ENCODE measurements at places on chromosomes 12 and 14.

DNA sequence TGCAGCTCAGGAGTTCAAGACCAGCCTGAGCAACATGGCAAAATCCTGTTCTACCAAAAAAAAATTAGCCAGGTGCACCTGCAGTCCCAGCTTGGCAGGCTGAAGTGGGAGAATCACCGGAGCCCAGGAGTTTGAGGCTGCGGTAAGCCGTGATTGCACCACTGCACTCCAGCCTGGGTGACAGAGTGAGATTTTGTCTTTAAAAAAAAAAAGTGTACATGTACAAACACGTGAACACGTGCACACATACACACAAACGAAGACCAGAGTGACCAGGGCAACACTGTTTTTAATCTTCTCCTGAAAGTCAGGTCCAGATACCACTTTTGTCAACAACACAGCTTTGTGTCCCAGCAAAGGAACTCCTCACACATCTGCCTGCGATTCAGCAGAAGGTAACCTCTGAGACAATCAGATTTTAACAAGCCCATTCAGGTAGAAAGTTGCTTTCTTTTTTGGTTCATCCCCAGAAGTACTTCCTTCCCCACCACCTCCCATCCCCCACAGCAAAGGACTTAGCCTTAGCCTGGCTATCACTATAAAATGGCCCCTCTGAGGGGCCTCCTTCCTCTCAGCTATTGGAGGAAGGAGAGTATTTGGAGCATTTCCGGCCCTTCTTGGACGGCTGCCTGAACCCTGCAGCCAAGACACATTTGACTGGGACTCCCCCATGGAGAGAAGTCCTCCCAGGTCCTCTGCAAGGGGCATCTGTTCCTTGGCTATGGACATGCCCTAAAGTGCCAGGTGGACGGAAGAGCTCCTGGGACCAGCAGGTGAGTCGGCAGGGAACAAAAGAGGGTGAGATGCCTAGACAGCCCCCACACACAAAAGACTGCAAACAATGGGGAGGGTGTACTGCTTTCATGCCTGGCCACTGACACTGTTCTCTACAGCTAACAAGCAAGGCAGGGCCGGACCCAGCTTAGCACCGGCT lies 9.8 kb downstream of the CTDSP2 start:
- DNase-seq = peak; percentile 90

DNA sequence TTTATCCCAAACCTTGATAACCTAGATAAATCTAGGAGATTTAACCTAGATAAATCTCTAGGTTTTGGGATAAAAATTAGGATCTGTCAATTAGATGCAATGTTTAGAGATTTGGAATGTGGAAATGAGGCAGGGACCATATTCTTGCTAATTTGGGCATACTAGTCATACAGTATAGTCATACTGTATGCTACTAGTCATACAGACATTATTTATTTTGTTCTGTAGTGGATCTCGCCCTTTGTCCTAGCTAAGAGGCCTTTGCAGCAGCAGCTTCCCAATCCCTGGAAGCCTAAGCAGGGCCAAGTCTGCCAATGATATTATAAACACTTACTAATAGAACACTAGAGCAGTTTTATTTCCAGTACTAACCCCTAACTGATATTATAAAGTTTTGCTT lies 136.4 kb downstream of the CEP128 start:
- no peak for DNase-seq

- no peak for DNase-seq
These were observed 93.7 kb upstream of the WSCD2 start for GRCh38 chr12:108035372-108035771.

- DNase-seq = no peak
These were observed 21.1 kb downstream of the CEP170B start for GRCh38 chr14:104885973-104886689.

DNA sequence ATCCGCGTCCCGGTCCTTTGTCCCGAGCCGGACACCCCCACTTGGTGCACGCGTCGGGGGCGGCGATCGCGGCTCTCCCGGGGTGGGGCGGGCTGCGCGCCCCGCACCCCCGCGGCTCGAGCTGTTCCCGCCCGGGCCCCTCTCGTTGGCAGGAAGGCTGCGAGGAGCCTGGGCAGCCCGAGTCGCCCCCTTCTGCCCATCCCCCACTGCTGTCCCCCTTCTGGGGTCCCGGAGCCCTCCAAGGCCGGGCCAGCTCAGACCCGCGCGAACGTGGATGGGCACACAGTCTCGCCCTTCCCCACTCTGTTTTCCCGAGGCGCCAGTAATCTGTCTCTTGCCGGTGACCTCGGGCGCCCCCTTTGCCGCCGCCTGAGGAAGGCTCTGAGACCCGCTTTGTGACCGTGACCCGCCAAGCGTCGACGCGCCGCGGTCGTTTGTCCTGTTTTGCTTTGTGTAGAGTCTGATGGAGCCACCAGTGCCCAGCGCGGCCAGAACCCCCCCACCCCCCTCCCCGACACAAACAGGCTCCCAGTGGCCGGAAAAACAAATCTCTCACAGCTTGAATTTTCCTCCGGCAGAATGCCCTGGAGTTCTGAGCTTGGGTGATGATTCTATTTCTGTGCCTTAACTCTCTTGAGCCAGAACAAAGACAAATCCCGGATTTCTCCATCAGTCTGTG lies 610 bp downstream of the C14orf132 start:
- peak; percentile 54 for DNase-seq

GRCh38 chr12:22527999-22528398 lies 16.3 kb downstream of the C2CD5 start:
- no peak for DNase-seq

- no peak for DNase-seq
These were observed 342.6 kb downstream of the NOVA1 start for GRCh38 chr14:26255213-26255612.

DNA sequence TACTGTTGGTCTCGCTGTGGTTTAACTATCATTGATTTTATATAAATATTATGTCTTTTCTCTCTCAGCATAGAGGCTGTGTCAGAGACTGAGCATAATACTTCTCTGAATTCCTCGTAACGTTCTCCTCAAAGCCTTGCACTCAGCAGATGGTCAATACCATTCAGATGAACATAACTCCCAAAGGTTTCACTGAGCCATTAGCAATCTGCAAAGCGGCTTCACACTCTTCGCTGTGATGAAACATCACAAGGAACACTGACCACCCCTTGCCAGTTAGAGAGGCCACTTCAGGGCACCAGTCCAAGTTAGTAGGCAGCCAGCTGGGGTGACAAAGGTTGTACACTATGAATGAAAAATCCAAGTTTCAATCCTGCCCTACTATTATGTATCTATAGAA lies 30.1 kb upstream of the STON2 start:
- DNase-seq = no peak

DNA sequence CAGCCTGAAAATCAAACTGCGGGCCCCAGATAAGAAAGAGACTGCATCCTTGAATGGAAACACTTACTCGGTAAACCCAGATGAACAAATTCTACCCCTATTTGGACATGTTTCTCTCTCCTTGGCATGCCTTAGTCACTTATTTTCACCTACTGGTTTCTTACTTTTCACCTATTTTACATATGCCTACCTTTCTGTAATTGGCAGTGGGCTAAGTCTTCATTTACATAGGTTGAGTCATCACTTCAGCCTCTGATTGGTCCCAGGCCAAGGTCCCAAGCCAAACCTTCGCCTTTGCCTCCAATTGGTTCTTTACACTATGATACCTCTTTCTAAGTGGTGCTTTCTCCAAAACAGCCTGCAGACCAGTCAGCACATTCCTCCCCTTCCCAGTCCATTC lies 111.3 kb downstream of the DYRK2 start:
- no peak for DNase-seq

- DNase-seq = peak; percentile 42
These were observed 124.6 kb downstream of the KICS2 start for GRCh38 chr12:64097366-64098105.

DNA sequence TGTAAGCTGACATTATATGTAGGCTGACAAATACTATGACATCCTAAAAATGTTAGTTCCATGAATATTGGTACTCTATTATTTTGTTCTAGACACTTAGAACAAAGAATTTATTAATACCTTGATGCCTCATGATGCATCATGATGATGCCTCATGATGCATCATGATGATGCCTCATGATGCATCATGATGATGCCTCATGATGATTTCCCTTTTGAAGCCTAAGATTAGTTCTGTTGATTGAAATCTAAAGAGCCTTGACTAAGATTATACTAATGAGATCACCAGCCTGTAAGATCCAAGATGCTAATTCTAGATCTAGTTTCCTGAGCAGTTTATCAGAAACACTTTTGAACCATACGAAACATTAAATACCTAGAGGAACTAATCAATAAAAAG lies 4.6 kb upstream of the CEP128 start:
- DNase-seq = no peak

DNA sequence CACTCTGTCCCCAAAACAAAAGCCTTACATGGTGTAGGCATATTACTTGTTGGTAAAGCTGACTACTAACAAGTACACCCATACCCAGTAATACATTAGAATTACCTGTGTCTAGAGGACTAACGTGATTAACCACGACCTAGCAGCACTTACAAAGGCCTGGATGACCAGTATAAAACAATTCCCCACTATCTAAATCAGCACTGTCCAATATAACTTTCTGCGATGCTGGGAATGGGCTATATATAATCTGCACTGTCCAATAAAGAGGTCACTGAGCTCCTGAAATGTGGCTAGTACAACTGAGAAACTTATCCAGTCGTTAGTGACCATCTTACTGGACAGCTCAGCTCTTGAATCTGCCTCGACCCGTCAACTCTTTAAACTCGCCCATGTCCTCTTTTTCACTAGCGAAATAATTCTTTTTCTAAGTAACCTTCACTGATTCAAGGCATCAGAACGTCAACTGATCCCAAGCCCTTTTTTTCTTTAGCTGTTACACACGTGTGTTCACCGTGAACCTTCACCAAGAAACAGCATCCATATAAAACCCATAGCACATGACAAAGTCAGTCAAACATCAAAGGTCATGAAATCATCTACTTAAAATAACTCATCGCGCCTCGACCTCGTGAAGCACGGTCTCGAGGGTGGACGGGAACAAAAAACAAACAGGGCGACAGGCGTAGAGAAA lies 905 bp upstream of the CIPC start:
- no peak for DNase-seq

- no peak for DNase-seq
These were observed 753.8 kb upstream of the FOXG1 start for GRCh38 chr14:28012629-28013415.

DNA sequence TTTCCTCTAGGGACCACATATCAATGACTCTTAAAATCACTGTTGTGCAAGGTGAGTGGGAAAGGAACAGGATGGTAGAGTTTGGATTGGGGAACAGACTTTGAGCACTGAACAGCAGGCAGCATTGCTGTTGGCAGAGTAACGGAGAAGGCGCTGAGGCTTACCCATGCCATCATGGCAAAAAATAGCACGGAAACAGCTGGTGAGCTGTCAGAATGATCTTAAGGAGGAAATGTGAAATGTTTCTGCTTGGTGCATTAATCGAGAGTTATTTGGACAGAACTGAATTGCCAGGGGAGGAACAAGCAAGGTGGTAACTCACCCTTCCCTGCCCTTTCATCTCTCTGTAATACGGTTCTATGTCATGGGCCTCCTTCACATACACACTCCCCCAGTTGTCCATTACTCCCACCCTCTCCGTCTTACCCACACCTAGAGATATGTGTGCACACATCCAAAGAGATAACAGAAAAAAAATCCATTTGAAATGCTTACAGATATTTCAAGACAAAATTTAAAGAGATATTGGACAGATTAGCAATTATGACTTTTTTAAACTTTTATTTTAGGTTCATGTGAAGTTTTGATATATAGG lies 572.5 kb downstream of the DIO2 start:
- no peak for DNase-seq

DNA sequence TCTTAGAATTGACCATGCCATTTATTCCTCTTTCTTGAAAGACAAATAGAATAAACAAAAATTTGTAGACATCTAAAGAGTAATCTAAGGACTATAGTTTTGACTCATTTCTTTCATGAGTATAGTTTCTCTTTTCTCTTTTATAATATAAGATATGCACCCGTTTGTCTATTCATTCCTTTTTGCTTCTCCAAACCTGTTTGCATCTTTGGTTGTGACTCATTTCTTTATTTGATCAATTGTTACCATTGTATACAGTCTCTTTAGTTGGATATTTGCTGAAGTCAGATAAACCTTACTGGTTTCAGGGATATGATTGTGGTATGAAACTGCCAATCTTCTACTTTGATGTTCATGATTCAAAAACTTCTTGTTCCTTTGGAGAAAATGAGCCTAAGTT lies 268.7 kb downstream of the FBXL14 start:
- no peak for DNase-seq

All from left hindlimb (tissue), 1 donor.